ENCODE measurements at places on chromosomes 11 and 22.

DNA sequence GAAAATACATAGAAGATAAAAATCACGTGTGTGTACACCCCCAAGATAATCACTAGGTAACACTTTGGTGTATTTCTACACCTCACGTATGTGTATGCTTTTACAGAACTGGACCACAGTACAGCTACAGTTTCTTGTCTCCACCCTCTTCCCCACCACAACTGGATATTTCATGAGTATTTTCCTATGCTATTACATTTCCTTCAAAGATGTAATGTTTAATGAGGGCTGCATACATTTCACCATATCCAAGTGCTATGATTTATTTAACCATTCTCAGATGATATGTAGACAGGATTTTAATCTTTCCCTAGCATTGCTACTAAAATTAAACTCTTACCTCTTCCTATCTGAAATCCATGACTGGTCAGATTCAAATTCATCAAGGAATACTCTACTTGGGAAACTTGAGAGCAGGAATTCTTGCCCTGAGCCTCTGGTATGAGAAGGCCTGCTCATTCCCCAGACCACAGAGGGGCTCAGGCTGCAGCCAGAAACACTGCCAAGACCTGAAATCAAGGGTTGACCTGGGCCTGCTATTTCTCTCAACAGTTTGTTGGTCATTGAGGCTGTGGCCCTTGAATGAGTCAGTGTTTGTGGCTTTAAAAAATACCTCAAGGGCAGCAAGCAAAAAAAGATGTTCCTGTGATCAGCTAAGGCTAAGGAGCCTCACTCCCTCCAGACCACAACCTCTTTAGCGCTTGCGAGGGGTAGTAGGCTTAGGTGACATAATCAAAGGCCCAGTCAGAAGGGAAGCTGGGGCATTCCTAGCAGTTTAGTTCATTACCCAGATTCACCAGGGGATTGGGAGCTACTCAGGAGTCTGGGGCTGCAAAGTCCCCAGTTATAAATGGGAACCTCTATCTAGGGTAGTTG, 55.5 kb downstream of the ABTB2 start:
- DNase-seq = no peak

- no peak for DNase-seq
Observed at GRCh38 chr22:29260031-29260560, 7.7 kb downstream of the RHBDD3 start.

DNA sequence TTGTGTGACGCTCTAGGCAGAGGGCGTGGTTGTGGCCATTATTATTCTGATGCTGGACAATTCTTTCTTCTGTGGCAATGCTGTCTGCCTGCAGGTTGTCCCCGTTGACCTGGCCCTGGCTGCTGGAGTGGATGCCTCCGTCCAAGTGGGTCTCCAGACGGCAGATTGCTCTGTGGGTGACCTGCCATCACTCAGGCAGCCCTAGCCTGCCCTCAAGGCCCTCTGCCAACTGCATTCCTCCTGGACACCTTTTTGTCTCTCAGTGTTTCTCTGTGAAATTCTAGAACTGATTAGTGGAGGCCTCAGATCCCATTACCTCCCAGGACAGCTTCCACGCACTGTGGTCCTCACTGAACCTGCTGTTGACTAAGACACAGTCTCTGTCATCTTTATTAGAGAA, 86.7 kb downstream of the TBC1D22A start:
- DNase-seq = no peak

- no peak for DNase-seq
Observed at GRCh38 chr11:120964857-120965256, 59.0 kb upstream of the TBCEL start.

DNA sequence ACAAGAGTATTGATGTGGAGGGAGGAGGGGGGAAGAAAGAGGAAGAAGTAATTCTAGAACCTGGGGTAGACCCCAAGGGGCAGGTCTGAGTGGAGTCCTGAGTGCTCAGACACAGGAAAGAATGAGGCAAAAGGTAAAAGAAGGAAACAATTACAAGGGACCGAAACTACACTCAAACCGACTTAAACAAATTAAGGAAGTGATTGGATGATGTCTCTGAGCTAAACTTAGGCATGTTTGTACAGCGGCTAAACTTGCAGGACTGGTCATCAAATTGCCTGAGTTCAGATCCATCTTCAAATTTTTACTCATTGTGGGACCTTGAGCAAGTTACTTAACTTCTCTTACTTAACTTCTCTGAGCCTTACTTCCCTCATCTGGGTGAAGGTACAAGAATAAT, 86.3 kb upstream of the LRRC55 start:
- no peak for DNase-seq

GRCh38 chr11:68009391-68010089, 587 bp upstream of the ALDH3B1 start:
- no peak for DNase-seq

Measured in stimulated activated CD8-positive, alpha-beta memory T cell treated with anti-CD3 and anti-CD28 coated beads, Interleukin-12 subunit alpha, Interleukin-12 subunit beta, amount 100 ng/mL, for 1 hour (primary cell).